ENCODE measurements at places on chromosomes 1 and 21.

DNA sequence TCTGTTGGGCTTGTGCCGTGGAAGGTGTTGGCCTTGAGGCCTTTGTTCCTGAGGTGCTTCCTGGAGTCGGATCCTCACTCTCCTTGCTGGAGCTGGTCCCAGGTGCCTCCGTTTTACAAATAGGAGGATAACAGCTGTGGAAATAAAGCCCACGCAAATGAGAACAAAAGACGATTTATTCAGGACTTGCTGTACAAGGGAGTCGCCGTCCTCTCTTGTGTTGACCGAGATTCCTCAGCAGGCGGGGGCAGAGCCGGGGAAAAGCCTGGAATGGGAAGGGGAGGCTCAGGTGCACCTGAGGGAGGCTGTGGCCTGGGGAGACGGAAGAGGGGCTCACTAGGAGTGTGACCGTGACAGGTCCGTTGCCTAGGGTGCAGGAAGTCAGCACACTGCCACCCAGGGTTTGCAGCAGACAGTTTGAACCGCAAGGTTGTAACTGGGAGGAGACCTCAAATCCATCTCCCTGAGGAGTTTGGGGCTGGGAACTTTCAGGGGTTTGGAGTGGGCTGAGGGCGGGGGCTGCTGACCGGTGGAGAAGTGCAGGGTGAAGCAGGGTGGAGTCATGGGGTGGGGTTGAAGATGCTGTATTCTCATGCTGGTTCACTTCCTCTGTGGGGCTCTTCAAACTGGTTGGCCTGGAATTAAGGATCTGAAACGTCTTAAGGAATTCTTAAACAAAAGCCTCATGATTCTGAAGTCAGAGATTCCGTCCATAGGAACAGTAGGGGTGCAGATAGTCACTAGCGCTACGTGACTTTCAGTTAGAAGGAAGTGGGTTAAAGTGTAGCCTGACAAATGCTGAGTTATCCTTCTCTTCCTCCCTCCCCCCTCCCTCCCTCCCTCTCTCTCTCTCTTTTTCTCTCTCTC is 2.6 kb upstream of the CSTB start:
- ATAC-seq, result peak; percentile 22

- ATAC-seq, result no peak
Measured at GRCh38 chr1:209086486-209087192, 496.9 kb upstream of the CAMK1G start.

- no peak for ATAC-seq
Measured at GRCh38 chr1:200916681-200917080, 22.0 kb downstream of the INAVA start.

- no peak for ATAC-seq
Measured at GRCh38 chr1:225290244-225290643, 137.6 kb downstream of the LBR start.

- ATAC-seq, result no peak
Measured at GRCh38 chr1:76607717-76608116, 259.6 kb upstream of the ST6GALNAC5 start.

DNA sequence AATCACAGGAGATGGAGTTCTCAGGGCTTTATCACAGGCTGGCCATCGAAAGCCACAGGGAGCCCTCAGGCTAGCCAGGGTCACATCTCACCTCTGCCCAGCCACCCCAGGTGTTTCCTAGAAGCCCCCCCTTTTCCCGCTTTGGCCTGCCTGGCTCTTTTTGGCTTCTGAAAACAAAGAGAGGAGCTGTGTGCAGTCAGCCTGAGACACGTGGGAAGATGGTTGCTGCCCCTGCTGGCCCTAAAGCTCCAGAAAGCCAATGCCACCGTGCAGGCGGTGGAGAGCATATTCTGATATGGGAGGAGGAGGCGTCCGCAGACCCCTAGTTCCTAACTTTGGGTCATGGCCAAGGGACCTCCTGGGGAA is 18.7 kb upstream of the LBR start:
- ATAC-seq, result no peak

DNA sequence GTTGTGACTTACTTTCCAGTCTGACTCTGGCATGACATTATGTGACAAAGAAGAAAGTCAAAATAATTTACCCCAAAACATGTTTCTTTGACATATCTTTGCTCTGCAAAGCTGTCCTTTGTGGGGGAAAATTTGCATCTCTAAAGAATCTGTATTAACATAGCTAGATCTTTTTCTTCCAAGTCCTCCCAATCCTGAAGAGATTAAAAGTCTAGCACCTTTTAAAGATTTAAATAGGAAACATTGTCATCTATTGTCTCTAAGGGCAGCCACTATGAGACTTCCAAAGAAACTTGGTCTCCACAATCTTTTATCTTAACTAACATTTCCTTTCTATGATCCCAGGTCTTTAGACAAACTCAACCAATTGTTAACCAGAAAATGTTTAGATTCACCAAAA is 16.0 kb downstream of the LRRC3 start:
- no peak for ATAC-seq

- no peak for ATAC-seq
Measured at GRCh38 chr1:227335242-227336020, 17.1 kb upstream of the CDC42BPA start.

DNA sequence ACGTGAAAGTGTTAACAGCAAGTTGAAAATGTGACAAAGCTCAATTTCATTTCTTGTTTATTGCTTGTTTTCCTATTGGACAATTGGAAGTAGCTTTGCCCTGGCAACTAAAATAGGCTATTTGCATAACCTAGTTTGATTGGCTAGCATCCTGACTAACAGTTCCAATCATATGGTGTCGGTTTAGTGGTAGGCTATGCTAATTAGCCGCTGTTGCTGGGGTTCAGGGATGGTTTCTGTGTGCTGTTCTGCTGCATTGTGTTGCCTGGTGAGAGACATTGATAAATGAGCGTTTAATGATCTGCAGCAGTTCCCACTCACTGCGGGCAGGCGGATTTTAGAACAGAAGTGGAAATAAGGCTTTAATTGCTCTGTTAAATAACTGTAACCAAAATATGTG is 68.5 kb downstream of the DYRK1A start:
- ATAC-seq, result peak; percentile 94

GRCh38 chr1:232372841-232373440 is 257.0 kb downstream of the SIPA1L2 start:
- no peak for ATAC-seq

- no peak for ATAC-seq
Measured at GRCh38 chr1:113242481-113242880, 147.8 kb upstream of the MAGI3 start.

- no peak for ATAC-seq
Measured at GRCh38 chr1:204782118-204782700, 88.5 kb upstream of the NFASC start.

DNA sequence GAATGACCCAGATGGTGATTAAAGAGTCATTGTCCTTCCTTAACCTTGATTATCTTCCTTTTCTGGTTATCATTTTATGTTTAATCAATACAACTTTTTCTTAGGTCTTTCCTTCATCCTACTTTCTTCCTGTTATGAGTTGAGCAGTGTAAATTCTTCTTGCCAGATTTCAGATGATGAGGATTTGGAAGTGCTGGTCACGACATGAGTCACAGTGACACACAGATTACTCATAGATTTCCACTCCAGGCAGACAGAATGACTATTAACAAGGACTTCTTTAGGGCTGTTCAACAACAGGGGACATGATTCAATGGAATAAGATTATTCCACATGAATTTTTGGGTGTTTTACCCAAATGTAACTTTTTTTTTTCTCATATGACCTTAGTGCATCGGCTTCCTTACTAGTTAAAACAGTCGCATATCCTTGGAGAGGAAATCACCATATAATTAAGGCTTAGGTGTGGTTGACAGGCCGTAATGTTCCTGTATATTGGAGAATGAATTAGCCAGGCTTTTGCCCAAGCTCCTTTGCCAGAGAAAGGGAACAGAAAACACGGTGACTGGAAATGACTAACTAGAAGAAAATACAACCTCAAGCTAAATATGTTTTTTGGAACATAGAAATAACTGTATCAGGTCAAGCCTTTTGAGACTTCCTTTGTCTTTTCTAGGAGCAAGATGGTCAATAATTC is 44.2 kb downstream of the PRRX1 start:
- peak; percentile 87 for ATAC-seq

DNA sequence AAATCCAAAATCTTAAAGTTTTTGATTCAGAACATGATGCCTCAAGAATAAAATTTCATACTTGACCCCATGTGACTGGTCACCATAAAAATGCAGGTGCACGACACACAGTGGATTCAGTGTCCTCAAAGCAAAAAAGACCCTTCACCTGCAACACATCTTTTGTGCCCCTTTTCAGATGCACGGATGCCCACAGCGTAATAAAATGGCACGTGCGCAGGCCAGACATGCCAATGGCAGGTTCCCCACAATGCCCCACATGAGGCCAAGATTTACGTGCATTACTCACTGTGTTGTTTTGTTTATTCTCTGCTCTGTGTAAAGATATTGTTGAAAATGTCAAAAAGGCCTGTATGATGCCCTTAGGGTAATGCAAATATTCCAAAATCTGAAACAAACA is 9.3 kb downstream of the KCNA10 start:
- ATAC-seq, result no peak

GRCh38 chr1:96087719-96088118 is 633.9 kb upstream of the PTBP2 start:
- ATAC-seq, result no peak

Data from activated T-helper 17 cell treated with anti-CD3 and anti-CD28 coated beads, Interleukin-2, amount 50 U/mL, for 72 hours (primary cell).